ENCODE measurements at places on chromosomes 11 and 22.

GRCh38 chr22:44085743-44086270 lies 61.7 kb downstream of the PARVB start:
- no peaks in the 10 kb centered on the region for H3K4me1 ChIP-seq
- no peak overlapping the region for H3K4me3 ChIP-seq
- no peaks in the 10 kb centered on the region for H3K36me3 ChIP-seq

- no peak overlapping the region for H3K27ac ChIP-seq
- DNase-seq, result no peak
- no peaks in the 10 kb centered on the region for H3K36me3 ChIP-seq
- H3K4me3 ChIP-seq, result no peak overlapping the region
- peaks cover 54% of the 10 kb centered on the region for H3K27me3 ChIP-seq
These were observed 2.0 kb upstream of the PACSIN3 start for GRCh38 chr11:47188259-47188658.

- H3K4me1 ChIP-seq, result peaks cover 68% of the 10 kb centered on the region
- peaks cover 26% of the 10 kb centered on the region for H3K36me3 ChIP-seq
- peak overlapping the region; percentile 57 for H3K27ac ChIP-seq
- peaks cover 11% of the 10 kb centered on the region for H3K27me3 ChIP-seq
These were observed 2.4 kb downstream of the FADS2 start for GRCh38 chr11:61830237-61831105.

DNA sequence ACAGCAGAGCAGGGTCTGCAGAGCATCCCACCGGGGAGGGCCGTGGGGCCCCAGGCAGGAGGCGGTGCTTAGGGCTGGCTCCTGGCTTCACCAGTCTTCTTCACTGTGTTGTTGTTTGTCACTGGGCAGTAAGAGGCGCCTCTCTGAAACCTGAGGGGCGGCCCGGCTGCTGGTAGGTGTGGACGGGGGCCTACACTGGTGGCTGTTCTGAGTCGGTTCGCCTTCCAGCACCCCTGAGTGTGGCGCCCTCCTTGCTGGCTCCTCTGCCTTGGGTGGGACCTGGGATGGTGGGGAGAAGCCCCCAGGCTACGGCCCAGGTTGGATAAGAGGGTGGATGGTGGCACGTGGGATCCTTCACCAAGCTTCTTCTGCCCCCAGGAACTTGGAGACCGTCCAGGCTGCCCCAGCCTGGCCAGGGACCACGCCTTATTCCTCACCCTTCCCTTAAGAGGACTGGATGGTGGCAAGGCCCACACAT lies 10.4 kb upstream of the GRAMD4 start:
- no peak overlapping the region for H3K4me3 ChIP-seq
- no peak for DNase-seq
- peaks cover 36% of the 10 kb centered on the region for H3K4me1 ChIP-seq
- peaks cover 3% of the 10 kb centered on the region for H3K36me3 ChIP-seq

DNA sequence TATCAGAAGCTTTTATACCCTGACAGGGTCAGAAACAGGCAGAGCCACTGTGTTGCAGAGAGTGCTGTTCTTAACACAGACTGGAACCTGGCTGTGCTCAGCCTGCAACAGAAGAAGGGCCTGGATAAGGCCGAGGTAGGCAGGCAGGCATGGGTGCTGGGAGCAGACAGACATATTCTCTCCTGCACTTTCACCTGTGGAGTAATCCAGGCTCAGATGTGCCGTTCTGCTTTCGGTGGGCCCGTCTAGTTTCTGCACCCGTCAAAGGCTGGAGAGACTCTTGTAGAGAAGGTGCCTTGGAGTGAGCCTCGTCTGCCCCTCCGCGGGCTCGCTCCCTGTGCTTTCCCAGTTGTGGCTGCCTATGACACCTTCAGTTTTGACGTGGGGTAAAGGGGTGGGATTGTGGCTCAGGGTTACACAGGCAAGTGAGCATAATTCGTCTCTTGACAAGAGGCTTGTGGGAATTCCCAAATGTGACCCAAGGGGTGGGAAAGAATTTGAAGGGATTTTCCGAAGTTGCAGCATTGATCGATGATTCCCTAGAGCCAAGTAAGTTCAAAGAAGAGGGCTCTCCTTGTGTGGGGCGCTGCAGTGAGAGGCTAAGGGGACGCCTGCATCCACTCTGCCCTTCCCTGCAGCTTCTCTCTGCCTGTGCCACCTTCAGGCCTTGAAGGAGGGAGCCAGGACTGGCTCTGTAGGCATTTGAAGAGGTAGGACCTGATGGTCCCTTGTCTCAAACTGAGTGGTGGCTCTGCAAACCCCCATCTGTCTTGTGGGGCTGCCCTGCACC lies 16.2 kb upstream of the ST3GAL4 start:
- no peaks in the 10 kb centered on the region for H3K27me3 ChIP-seq
- peak overlapping the region; percentile 11 for H3K27ac ChIP-seq
- DNase-seq, result no peak
- H3K36me3 ChIP-seq, result peaks cover 23% of the 10 kb centered on the region
- H3K4me3 ChIP-seq, result no peak overlapping the region
